Aorta (tissue), 5 donors: ENCODE measurements at places on chromosomes 7 and 10. TPM values are rescaled to one million over a fixed set of nuclear protein-coding genes. Genes with fewer than 3 reads are reported as not detected.

GRCh38 chr7:151211155-151211772, 976 bp upstream of the H2BK1 start:
- DNase-seq: no peak
- no peaks in the 10 kb centered on the region for H3K4me1 ChIP-seq
- peaks cover 10% of the 10 kb centered on the region for H3K36me3 ChIP-seq
- no peak overlapping the region for H3K4me3 ChIP-seq
- no peak overlapping the region for H3K27ac ChIP-seq

DNA sequence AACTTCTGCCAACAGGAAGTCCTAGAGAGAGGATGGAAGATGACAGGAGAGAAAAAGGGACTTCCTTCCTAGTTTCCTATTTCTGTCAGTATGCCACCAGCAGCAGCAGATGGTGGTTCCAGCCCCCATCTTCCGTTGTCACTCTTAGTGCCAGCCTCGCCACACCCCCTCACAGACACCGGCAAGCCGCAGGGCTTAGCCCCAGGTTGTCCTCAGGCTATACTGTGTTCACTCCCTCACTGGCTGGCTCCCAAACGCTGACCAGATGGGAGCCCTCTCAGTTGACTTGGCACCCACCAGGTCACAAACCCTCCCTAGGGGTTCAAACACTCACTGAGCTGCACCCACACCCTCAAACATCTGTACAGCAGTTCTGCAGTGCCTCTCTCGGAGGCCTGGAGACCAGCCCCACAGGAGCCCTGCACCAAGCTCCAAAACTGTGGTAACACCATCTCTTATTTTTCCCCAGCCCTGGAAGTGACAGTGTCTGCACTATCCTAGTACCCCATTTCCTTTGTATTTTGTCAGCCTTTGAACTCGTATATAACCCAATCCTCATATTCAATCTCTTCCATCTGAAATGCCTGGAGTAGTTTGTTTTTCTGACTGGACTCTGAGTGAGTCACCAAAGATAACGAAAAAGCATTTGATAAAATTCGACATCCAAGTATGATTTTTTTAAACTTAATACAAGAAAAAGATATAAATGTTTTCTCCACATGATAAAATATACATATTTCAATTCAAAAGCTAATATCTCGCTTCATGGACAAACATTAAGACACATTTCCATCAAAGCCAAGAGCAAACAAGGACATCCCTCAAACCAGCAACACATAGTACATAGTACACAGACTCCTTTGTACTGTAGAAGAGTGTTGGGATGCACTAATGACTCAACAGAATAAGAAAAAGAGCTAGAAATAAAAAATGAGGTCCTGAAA, 34.5 kb downstream of the SMURF1 start:
- DNase-seq: no peak
- no peaks in the 10 kb centered on the region for H3K27me3 ChIP-seq

- H3K36me3 ChIP-seq: no peaks in the 10 kb centered on the region
- H3K27me3 ChIP-seq: peaks cover 2% of the 10 kb centered on the region
- DNase-seq: no peak
- H3K4me1 ChIP-seq: no peaks in the 10 kb centered on the region
- no peak overlapping the region for H3K27ac ChIP-seq
- H3K4me3 ChIP-seq: no peak overlapping the region
These were observed 6.2 kb downstream of the STEAP4 start for GRCh38 chr7:88300401-88300945.

The HPSE2 gene
- total RNA-seq: 6.3 TPM

DNA sequence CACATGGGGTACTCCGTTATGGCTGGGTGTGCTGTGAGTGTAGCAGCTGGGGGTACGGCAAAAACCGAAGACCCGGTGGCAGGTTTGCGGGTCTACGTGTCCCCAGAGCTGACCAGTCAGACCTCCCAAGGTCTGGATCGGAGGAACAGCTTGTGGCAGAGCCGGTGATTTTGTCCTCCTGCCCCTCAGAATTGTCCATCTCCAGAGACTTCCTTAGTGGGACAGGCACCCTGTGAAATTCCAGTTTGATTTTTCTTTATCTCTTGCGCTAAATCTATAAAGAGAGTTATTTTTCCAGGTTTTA, 1.0 kb downstream of the EIF3B start:
- H3K27me3 ChIP-seq: no peaks in the 10 kb centered on the region
- H3K27ac ChIP-seq: no peak overlapping the region
- no peaks in the 10 kb centered on the region for H3K4me1 ChIP-seq
- peaks cover 4% of the 10 kb centered on the region for H3K36me3 ChIP-seq

The NPFFR1 gene
- 0.06 TPM for total RNA-seq

The SLC37A3 gene
- total RNA-seq: 58.5 TPM

DNA sequence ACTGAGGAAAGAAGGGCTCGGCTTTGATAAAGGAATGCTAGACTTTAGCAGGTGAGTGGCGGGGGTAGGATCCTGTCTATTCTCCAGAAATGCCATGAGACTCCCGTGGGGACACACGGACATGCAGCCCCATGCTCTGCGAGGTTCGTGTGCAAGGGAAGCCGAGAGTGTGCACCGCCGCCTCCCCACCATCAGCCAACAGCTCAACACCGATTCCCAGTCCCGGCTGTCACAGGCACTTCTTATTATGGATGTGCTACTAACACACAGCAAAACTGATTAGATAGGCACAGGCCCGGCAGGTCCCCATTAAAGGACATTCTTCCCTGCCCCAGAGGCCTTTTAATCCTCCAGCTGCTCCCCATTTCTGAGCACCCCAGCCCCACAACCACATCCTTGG, 154.4 kb downstream of the PRKAG2 start:
- H3K27ac ChIP-seq: no peak overlapping the region
- no peak overlapping the region for H3K4me3 ChIP-seq
- DNase-seq: no peak
- no peaks in the 10 kb centered on the region for H3K36me3 ChIP-seq

DNA sequence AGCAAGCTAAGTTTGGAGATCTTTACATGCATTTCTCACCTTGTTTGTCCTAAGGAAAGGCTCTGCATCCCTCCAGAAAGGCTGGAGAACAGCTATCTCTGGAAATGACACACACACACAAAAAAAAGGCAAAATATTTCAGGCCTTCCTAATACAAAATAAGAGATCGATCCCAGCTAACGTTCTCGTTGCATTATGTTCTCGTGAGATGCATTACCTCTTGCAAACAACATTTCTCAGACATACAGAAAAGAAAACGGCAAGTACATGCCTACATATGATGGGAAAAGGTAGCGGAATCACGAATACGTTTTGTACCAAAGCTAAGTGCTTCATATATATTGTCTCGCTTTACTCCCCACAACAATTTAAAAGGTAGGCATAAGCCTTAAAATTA, 488 bp downstream of the MTERF1 start:
- no peaks in the 10 kb centered on the region for H3K36me3 ChIP-seq
- H3K27me3 ChIP-seq: no peaks in the 10 kb centered on the region
- no peak overlapping the region for H3K27ac ChIP-seq
- peak overlapping the region; percentile 96 for H3K4me3 ChIP-seq
- DNase-seq: no peak

The INA gene
- total RNA-seq: not detected

GRCh38 chr10:1788401-1788800, 51.1 kb upstream of the ADARB2 start:
- no peaks in the 10 kb centered on the region for H3K36me3 ChIP-seq
- no peak overlapping the region for H3K27ac ChIP-seq
- H3K4me1 ChIP-seq: no peaks in the 10 kb centered on the region
- H3K4me3 ChIP-seq: no peak overlapping the region
- no peaks in the 10 kb centered on the region for H3K27me3 ChIP-seq

DNA sequence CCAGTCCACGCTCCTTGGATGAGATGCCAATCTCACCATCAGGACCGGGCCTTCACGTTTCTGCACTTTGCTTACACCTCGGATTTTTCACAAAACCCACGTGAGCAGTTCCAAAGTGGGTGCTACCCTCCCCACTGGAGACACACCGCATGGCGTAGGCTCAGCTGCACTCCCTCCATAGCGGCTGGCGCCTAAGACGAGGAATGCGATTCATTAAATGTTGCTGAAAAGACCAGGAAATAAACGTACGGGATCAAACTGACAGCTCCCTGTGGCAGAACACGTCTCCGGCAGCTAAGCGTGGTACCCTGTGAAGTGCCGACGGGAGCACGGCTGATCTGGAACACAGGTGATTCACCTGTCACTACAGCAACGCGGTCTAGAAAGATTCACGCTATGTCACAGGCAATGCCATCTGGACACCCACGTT, 209.0 kb downstream of the DIP2C start:
- H3K4me1 ChIP-seq: no peaks in the 10 kb centered on the region
- H3K27me3 ChIP-seq: no peaks in the 10 kb centered on the region
- no peak overlapping the region for H3K4me3 ChIP-seq
- DNase-seq: peak; percentile 40
- H3K27ac ChIP-seq: no peak overlapping the region

The EGR2 gene
- total RNA-seq: 11.4 TPM

The TAS2R4 gene
- total RNA-seq: 4.5 TPM

The UNCX gene
- not detected for total RNA-seq

GRCh38 chr10:104641937-104642657, 1.0 kb downstream of the SORCS3 start:
- no peaks in the 10 kb centered on the region for H3K4me1 ChIP-seq
- H3K4me3 ChIP-seq: no peak overlapping the region
- no peaks in the 10 kb centered on the region for H3K27me3 ChIP-seq
- no peak for DNase-seq

DNA sequence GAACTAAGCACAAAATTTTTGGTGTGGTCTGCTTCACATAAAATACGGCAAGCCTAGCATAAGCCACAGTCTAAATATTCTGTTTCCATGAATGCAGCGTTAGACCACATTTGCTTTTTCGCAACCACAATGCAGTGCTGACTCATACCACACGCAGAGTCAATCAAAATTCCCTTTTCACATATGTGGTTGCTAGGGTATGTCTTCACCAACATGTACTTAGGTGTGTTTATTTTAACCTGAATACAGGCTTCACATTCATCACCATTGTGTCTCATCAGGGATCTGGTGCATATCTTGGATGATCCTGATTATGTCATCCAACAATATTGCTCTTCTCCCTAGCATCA, 90.8 kb downstream of the CHN2 start:
- no peak overlapping the region for H3K27ac ChIP-seq
- DNase-seq: no peak
- no peaks in the 10 kb centered on the region for H3K36me3 ChIP-seq
- no peaks in the 10 kb centered on the region for H3K27me3 ChIP-seq

- no peak overlapping the region for H3K27ac ChIP-seq
- H3K36me3 ChIP-seq: no peaks in the 10 kb centered on the region
- no peaks in the 10 kb centered on the region for H3K4me1 ChIP-seq
- DNase-seq: no peak
- H3K27me3 ChIP-seq: no peaks in the 10 kb centered on the region
These were observed 147.6 kb downstream of the DIP2C start for GRCh38 chr10:541750-542371.

DNA sequence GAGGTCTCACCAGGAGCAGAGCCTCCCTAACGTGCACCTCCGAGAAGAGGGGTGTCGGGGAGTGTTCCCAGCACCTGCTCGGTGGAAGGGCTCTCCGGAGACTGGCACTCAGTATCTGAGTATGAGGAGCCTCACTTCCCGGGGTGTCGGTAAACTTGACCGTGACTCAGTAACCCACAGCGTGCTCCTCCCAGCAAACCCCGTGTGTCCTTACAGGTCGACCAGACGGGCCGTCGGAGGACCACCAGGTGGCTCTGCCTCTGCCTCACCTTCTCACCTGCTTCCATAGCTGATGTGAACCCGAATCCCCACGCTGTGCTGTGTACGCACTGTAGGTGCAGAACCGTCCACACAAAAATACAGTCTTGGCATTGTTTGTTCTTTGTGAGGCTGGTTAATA, 29.0 kb upstream of the KNDC1 start:
- peak; percentile 17 for DNase-seq
- H3K27ac ChIP-seq: no peak overlapping the region
- no peak overlapping the region for H3K4me3 ChIP-seq
- H3K27me3 ChIP-seq: no peaks in the 10 kb centered on the region
- no peaks in the 10 kb centered on the region for H3K4me1 ChIP-seq
- H3K36me3 ChIP-seq: no peaks in the 10 kb centered on the region

DNA sequence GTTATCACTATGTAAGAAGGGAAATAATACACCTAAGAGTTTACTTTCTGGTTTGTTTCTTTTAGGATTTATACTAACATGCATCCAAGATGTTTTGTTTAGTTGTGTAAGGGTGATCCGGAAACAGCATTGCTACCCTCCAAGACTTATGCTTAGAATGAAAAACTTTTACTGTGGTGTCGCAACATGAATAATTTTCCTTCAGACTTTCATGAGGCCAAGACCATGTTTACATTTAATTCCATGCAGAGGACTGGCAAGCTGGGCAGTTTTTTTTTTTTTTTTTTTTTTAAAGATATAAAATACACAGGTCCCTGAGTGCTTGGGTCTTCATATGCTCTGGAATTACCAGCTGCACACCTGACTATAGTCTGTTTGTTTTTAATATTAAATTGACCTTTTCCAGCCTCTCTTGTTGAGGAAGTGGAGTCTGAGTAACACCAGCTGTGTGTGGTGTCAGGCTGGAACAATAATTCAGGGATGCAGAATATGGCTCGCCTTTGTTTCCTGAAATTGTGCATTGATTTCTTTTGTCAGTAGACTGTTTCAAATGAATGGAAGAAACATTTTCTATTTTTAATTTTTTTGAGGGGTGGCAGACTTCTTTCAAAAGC, 81.7 kb downstream of the ST7 start:
- H3K4me1 ChIP-seq: peaks cover 2% of the 10 kb centered on the region
- no peaks in the 10 kb centered on the region for H3K27me3 ChIP-seq
- DNase-seq: no peak
- no peak overlapping the region for H3K27ac ChIP-seq
- no peak overlapping the region for H3K4me3 ChIP-seq

GRCh38 chr10:28913436-28914237, 236.3 kb downstream of the BAMBI start:
- no peaks in the 10 kb centered on the region for H3K27me3 ChIP-seq
- no peak for DNase-seq
- H3K4me1 ChIP-seq: no peaks in the 10 kb centered on the region
- H3K4me3 ChIP-seq: no peak overlapping the region
- H3K27ac ChIP-seq: no peak overlapping the region

The DRGX gene
- total RNA-seq: not detected

GRCh38 chr7:21377545-21377944, 50.3 kb upstream of the SP4 start:
- H3K36me3 ChIP-seq: no peaks in the 10 kb centered on the region
- DNase-seq: no peak

DNA sequence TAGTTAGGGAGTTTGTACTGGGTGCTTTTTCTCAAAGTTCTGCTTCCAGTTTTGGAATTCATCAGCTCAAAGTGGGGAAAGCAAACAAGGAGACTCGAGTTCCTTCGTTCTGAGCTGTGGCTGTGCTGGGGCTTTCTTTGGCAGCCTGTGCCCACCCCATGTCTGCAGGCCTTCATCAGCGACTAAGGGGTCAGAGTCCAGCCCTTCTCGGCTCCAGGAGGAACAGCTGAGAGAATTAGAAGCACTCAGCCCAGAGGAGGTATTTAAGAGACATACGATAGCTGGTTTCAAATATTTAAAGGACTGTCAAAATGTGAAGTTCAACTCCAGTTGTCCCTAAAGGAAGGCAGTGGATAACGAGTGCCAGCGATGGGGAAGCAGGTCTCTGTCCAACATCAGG, 41.3 kb downstream of the SH3PXD2A start:
- H3K4me1 ChIP-seq: peaks cover 3% of the 10 kb centered on the region
- H3K27me3 ChIP-seq: no peaks in the 10 kb centered on the region
- no peak overlapping the region for H3K27ac ChIP-seq
- peak; percentile 73 for DNase-seq
- no peak overlapping the region for H3K4me3 ChIP-seq

The MOGAT3 gene
- not detected for total RNA-seq

The ABCA13 gene
- total RNA-seq: 0.12 TPM
